Lung microvascular endothelial cell (primary cell): ENCODE measurements at places on chromosomes 3 and 15. TPM values are rescaled to one million over a fixed set of nuclear protein-coding genes. Genes with fewer than 3 reads are reported as not detected.

- no peak for DNase-seq
These were observed 20.6 kb downstream of the FOXP1 start for GRCh38 chr3:71562938-71563337.

- no peak for DNase-seq
These were observed 67.0 kb upstream of the ARHGEF3 start for GRCh38 chr3:56868706-56869105.

The TRAT1 gene
- total RNA-seq = not detected in 2 replicates

The ALDH1A3 gene
- total RNA-seq = 16.1 and 22.2 TPM in 2 replicates

GRCh38 chr3:10170915-10171478 is 6.3 kb downstream of the IRAK2 start:
- DNase-seq = no peak

- DNase-seq = no peak
These were observed 176.1 kb upstream of the TLE3 start for GRCh38 chr15:70273808-70274207.

DNA sequence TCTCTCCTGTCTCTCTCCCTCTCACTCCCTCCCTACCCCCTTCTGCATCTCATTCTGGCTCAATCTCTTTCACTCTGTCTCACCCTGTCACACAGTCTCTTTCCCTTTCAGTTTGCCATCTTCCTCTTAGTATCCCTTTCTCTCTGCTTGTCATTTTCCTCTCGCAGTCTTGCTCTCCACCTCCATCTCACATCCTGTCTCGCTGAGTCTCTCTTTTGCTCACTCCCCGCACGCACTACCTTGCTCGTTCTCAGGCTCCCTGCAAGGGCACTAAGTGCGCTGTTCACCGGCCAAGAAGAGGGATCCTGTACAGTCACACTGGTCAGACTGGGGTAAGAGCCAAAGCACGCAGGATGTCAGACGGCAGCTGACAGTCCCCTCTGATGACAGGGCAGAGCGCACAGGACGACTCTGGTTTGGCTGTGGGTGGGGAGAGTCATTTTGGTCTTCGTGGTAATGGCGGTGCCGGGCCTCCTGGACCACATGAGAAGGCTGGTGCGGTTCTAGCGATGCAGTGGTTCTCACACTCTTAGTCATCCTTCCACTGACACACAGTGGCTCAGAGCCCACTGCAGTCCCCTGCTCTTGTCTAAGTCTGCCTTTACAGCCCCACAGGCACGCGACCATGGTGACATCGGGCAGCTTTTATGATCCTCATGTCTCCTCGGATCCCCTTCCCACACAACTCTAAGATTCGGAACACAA is 356.8 kb downstream of the FOXP1 start:
- peak; percentile 87 for DNase-seq

DNA sequence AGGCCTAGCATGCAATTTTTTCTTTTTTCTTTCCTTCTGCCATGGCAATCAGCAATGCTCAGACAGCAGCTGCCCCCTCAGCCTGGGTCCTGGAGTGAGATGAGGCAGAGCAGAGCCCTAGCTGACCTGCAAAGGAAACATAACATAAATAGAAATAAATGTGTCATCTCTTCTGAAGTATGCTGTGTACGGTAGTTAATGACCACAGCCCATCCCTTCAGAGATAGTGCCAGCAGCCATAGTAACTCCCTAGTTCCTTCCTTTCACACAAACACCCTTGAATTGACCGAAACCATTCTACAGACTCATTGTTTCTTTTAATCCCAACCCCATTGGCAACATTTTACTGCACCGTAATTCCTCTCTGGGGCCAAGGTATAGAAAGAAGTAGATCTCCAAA is 8.4 kb upstream of the CD47 start:
- peak; percentile 89 for DNase-seq

DNA sequence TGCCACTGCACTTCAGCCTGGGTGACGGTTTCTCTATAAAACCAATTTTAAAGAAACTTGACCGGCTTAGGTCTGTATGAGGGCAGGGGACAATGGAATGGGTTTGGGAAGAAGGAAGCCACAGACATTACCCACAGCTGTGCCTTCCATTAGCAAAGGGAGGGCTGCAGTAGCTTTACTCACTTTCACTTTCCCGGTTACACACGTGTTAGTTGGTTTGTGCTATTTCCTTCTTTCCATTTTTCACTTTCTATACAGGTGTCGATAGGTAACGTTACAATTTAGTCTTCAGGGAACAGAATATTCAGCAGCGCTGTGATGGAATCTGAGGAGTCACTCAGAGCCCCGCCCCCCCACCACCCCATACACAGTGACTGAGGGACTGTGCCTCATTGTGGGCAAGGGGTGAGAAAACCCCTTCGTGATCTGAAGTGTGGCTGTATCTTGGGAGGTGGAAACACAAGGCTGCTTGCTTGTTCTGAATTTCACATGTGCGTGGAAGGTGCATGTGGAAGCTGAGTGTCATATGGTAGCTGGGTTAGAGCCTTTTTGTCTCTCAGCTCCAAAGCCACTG is 44.8 kb upstream of the RPL32 start:
- DNase-seq = no peak
